Smooth muscle cell of the pulmonary artery (primary cell): ENCODE measurements at places on chromosomes 3 and 15. TPM values are rescaled to one million over a fixed set of nuclear protein-coding genes. Genes with fewer than 3 reads are reported as not detected.

ALDH1A3 gene
- total RNA-seq: 7.4 and 31.0 TPM in 2 replicates

RTP4 gene
- 0.20 and 0.59 TPM in 2 replicates for total RNA-seq

CCR3 gene
- total RNA-seq: not detected in 2 replicates

PLSCR5 gene
- not detected in 2 replicates for total RNA-seq

CORO2B gene
- total RNA-seq: 24.6 and 32.9 TPM in 2 replicates

ZNF662 gene
- 0.59 and 2.3 TPM in 2 replicates for total RNA-seq

DNAH12 gene
- total RNA-seq: 0.13 TPM in 2 replicates
